CD4-positive, alpha-beta memory T cell (primary cell): ENCODE measurements at places on chromosomes 12 and 14. TPM values are rescaled to one million over a fixed set of nuclear protein-coding genes. Genes with fewer than 3 reads are reported as not detected.

The OASL gene
- 7.2 TPM for total RNA-seq

- no peaks in the 10 kb centered on the region for H3K27me3 ChIP-seq
These were observed 12.2 kb upstream of the NR2C1 start for GRCh38 chr12:95085612-95086011.

The TGFB3 gene
- total RNA-seq: 6.4 TPM

- no peaks in the 10 kb centered on the region for H3K4me1 ChIP-seq
- no peak overlapping the region for H3K4me3 ChIP-seq
- no peaks in the 10 kb centered on the region for H3K36me3 ChIP-seq
- DNase-seq: no peak
- H3K27ac ChIP-seq: no peak overlapping the region
These were observed 137.6 kb downstream of the GRIN2B start for GRCh38 chr12:13843841-13844240.

GRCh38 chr14:69480136-69480535 lies 4.4 kb upstream of the PLEKHD1 start:
- H3K36me3 ChIP-seq: no peaks in the 10 kb centered on the region
- no peaks in the 10 kb centered on the region for H3K4me1 ChIP-seq
- H3K27ac ChIP-seq: no peak overlapping the region

GRCh38 chr12:27946421-27946820 lies 26.1 kb downstream of the PTHLH start:
- H3K27ac ChIP-seq: no peak overlapping the region
- H3K27me3 ChIP-seq: no peaks in the 10 kb centered on the region
- H3K4me3 ChIP-seq: no peak overlapping the region
- no peaks in the 10 kb centered on the region for H3K4me1 ChIP-seq
- H3K36me3 ChIP-seq: no peaks in the 10 kb centered on the region

GRCh38 chr12:85779768-85780167 lies 56.4 kb downstream of the RASSF9 start:
- H3K36me3 ChIP-seq: no peaks in the 10 kb centered on the region
- no peak overlapping the region for H3K27ac ChIP-seq
- H3K27me3 ChIP-seq: no peaks in the 10 kb centered on the region

DNA sequence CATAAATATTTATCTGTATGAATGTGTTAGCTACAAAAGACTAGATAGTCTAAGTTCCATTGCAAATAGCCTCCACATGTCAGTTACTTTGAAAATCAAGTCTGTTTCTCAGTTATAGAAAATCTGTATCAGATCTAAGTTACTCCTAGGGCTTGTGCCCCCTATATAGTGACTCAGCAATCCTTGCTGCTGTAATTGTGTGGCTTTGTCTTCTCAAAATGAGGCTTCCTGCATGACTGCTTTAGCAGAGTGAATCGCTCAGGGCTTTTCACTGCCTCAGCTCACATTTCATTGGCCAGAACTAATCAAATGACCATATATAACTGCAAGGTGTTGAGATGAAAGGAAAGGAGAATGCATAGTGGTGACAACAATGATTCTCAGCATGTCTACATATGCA lies 552.2 kb upstream of the STXBP6 start:
- no peak for DNase-seq
- H3K4me1 ChIP-seq: no peaks in the 10 kb centered on the region
- no peaks in the 10 kb centered on the region for H3K36me3 ChIP-seq
- no peak overlapping the region for H3K4me3 ChIP-seq
- H3K27ac ChIP-seq: no peak overlapping the region
